Activated CD4-positive, alpha-beta T cell treated with anti-CD3 and anti-CD28 coated beads, Interleukin-2, amount 50 U/mL, for 1 hour (primary cell): ENCODE measurements at places on chromosomes 12 and 14.

GRCh38 chr14:33924566-33925100 is 26.2 kb downstream of the EGLN3 start:
- DNase-seq = no peak

- DNase-seq = no peak
These were observed 67.5 kb downstream of the CHST11 start for GRCh38 chr12:104524034-104524832.

- DNase-seq = no peak
These were observed 572.6 kb upstream of the MDGA2 start for GRCh38 chr14:48247977-48248376.

GRCh38 chr14:102077382-102077709 is 9.5 kb downstream of the HSP90AA1 start:
- no peak for DNase-seq

DNA sequence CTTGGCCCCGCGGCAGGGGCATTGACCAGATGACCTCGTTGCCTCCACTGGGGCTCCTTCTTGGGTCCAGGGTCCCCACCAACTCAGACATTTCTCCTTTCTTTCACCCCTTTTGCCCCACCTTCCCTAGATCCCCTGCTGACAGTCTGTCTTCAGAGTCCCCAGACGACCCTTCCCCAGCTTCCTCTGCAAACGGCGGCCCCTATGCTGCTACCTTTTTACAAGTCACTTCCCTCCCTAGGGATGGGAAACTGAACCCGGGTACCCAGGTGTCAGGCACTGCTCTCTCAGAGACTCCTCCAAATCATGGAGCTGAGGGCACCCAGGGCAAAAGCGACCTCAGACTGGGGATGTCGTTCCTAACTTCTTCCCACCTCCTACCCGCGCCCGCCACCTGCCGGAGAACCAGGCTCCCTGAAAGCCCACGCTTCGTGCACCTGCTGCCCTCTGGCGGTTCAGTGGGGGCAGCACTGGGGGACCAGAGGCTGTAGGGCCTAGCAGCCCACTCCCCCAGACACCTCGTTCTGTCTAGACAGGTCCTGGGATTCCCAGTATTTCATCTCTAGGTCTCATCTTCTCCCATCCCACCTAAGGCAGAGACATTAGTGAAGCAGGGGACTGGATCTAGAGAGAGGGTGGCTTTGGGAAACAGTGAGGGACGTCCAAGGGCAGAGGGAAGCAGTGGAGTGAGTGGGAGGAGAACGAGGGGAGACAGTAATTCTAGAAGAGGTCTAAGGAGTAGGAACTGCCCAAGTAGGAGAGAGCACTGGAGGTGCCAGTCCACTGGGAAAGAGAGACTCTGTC is 4.9 kb downstream of the ZNF385A start:
- peak; percentile 90 for DNase-seq
